ENCODE measurements at places on chromosomes 16 and 17. TPM values are rescaled to one million over a fixed set of nuclear protein-coding genes. Genes with fewer than 3 reads are reported as not detected.

The HS3ST3B1 gene
- 2.7 TPM for polyA plus RNA-seq

The PRSS27 gene
- polyA plus RNA-seq: 2.9 TPM

The KCNJ16 gene
- polyA plus RNA-seq: 0.68 TPM

The CHST5 gene
- polyA plus RNA-seq: 0.49 TPM

The TP53TG3 gene
- not detected for polyA plus RNA-seq

The EXOC3L1 gene
- 9.4 TPM for polyA plus RNA-seq

The MAPT gene
- 4.7 TPM for polyA plus RNA-seq

Data from right lung (tissue), 10 donors.